ENCODE measurements at places on chromosomes 11 and 22.

GRCh38 chr22:40714499-40715337 lies 35.4 kb downstream of the MCHR1 start:
- DNase-seq, result no peak

DNA sequence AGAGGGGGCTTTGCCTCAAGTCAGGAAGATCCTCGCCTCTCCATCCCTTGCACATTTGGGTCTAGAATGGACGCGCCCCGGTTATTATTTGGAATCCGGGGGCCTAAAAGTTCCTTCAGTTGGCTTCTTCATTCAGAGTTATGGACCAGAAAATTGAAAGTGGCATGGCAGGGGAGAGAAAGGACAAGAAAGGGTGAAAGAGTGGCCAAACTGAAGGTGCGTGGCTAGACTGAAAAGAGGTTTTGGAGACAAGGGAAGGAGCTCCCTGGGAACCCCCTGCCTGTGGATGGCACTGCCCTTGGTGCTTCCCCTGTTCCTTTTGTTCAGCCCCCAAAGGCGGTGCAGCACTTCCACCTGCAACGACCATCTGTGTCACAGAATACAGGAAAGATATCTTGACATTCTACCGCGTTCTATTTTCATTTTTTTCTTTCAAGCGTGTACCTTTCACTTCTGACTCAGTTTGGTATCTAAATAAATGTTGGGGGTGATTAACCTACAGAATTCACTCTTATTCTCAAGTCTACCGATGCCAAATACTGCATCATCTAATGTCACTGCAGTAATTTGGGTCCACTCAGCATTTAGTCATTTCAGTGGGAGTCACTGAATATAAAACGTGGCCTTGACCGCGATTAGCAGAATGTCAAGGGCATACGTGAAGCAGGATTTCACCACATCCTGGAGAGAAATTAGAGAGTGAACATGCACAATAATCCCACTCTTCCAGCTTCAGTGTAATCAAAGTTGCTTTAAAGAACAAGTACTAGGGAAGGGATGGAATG lies 88.1 kb upstream of the ARHGAP32 start:
- no peak for DNase-seq

GRCh38 chr22:47119181-47119580 lies 356.7 kb downstream of the TBC1D22A start:
- no peak for DNase-seq

GRCh38 chr22:35904752-35905151 lies 123.9 kb downstream of the RBFOX2 start:
- DNase-seq, result no peak

DNA sequence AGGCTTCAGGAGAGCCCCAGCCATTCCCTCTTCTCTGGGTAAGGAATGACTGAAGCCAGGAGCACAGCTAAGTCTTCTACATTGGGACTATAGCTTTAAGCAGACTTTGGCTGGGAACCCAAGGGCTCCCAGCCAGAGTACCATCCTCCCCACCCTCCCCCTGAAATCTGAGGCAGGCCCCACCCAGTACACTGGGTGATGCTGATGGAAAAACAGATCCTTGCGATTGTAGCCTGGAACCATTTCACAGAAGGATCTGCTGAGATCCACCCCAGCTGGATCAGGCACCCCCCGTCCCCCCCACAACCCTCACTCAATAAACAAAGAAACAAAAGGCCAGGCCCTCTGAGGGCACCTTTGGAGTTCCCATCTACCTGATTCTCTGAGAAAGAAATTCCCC lies 39.8 kb downstream of the IL18BP start:
- DNase-seq, result no peak

- no peak for DNase-seq
Measured at GRCh38 chr11:110185121-110185591, 92.0 kb downstream of the ZC3H12C start.

- no peak for DNase-seq
Measured at GRCh38 chr11:119744577-119744976, 15.6 kb upstream of the NECTIN1 start.

DNA sequence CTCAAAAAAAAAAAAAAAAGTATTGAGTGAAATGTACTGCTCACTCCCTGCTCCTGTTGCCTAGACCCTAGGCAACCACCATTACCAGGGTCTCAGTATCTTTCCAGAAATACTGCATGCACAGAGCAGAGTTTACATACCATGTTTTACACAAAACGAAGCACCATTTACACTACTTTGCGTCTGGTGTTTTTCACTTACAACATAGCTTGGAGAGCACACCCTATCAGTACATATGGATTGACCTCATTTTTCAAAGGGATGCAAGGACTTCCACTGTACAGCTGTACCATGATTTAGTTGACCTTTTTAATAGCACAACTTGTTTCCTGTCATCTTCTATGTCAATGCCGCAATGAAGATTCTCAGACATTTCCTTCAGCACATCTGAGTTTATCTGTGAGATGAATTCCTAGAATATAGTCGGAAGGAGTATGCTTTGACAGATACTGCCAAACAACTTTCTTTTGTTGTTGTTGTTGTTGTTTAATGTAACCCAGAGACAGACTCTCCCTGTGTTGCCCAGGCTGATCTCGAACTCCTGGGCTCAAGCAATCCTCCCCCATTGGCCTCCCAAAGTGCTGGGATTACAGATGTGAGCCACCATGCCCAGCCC lies 6.1 kb downstream of the MYH9 start:
- DNase-seq, result no peak

DNA sequence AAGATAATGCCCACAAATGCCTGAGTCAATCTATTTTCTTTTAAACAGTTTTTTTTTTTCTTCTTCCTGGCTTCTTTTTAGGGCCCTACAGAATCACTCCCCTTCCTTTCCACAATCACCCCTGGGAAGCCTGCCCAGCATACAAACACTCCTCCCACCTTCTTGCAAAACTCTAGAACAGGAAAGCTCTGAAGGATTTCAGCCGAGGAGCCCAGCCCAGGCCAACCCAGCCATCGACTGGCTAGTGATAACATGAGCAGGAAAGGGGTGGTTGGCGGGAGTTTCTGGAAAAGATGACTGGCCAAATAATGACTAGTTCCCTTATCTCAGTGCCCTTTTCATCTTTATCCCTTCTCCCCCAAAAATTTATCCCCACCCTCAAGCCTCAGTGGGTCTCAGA lies 68.2 kb downstream of the USP35 start:
- no peak for DNase-seq

- no peak for DNase-seq
Measured at GRCh38 chr11:69953356-69953755, 124.8 kb upstream of the ANO1 start.

All from left renal pelvis (tissue), 4 donors.